Calu3 (cell line): ENCODE measurements at places on chromosomes 5 and 9.

DNA sequence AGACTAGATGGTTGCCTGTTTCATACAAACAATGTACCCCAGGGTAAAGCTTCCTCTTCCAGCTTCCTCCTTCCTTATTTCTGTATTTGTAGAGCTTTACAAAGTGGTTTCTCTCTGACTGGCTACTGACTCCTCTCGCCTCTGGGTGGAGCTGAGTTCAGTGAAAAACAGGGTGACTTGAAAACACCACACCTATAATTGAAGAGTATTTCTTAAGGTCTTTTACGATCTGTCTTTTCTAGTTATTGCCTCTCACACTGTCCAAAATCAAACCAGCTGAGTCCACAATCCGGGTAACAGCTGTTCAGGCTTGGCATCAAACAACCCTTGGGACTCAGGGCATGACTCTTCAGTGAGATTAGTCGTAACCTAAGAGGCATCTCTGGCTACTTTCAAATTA, 200.4 kb downstream of the ARRDC3 start:
- DNase-seq, result no peak

DNA sequence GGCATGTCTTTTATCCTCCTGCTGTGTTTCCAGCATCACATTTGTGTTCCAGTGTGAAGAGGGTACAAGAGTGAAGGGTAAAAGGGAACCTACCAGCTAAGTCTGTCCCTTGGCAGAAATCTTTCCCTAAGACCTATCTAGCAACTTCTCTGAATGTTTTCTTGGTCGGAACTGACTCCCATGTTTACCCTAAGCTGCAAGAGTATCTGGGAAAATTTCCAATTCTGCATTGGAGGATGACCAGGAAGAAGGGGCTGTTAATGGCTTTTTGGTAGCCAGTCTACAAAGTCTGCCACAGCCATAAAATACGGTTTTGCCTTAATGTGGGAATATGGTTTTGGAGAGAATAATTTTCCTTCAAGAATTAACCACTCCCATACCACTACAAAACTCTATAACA, 75.1 kb downstream of the MAST4 start:
- DNase-seq, result no peak

DNA sequence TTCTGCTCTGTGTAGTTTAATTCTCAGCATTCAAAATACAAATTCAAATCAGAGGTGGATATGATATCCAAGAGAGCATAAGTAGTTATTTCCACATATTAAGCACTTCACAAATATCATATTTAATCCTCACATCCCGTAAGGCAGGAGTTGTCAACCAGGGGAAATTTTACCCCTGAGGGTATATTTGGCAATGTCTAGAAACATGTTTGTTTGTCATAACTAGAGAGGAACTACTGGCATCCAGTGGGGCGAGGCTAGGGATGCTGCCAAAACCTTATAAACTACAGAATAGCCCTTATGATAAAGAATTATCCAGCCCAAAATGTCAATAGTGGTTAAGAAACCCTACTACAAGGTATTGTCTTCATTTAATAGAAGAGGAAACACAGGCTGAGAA, 619.4 kb downstream of the SLCO4C1 start:
- DNase-seq, result no peak

DNA sequence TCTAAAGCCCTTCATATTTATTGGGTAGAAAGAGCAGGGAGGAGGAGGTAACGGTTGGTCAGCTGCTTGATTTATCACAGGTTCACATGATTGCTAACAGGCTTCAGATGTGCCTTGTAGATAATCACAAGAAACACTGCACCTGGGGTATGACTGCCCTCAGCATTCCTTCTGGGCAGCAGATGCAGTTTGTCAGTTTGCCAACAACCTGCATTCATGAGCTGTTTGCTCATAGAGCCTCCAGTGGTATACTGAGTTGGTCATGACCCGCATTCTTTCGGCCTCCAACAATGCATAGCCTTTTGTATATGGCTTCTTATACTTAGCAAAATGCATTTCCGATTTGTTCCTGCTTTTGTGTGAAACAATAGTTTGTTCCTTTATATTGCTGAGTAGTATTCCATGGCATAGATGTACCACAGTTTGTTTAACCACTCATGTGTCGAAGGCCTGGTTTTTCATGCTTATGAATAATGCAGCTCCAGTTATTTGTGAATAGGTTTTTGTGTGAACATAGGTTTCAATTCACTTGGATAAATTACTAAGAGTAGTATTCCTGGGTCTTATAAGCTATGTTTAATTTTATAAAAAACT, 83.6 kb downstream of the ARHGEF28 start:
- DNase-seq, result no peak

- no peak for DNase-seq
Measured at GRCh38 chr5:180053061-180053602, 18.4 kb downstream of the RNF130 start.

DNA sequence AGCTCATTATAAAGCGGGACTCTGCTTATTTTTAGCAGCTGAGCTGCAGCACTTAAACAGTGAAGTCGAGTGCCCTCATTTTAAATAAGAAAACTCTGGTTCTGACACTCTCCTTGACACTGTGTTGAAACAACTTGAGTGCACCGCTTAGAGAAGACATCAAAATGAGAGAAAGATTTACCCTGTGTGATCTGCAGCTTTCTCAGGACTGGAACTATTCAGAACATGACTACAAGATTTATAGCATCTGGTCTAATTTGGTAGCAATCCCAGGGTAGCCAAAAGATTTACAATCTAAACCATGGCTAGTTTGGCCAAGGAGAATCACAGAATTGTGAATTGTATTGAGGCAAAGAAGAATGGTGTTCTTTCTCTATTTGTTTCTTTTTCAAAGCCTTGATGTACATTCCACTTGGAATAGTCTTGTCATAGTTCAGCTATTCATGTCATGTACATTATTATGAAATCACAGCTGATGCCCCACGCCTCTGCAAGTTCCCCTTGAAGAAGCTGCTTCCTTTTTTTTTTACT, 38.7 kb downstream of the PLEKHG4B start:
- no peak for DNase-seq

GRCh38 chr5:95993266-95993665, 31.6 kb upstream of the ELL2 start:
- no peak for DNase-seq

GRCh38 chr5:1255081-1255561, 29.9 kb downstream of the SLC6A18 start:
- DNase-seq, result no peak

GRCh38 chr5:150659360-150660107, 1.5 kb upstream of the MYOZ3 start:
- DNase-seq, result no peak

DNA sequence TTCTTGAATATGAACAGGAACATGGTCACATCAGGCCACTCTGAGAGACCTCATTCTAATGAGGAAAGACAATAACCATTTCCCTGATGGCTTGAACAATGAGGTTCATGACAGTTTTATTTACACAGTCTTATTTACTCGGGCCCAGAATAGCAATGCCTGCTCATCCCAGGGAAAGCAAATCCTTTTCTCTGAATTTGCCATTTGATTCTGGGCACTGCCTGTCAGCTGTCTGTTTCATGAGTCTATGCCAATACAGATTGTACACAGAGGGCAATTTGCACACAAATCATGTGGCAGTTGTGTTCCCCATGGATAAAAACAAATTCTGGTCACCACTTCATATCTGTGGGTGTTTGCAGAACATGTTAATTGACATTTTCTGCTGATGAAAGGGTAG, 492.5 kb downstream of the ACTL7B start:
- DNase-seq, result no peak

GRCh38 chr9:73655831-73656230, 504.2 kb downstream of the ANXA1 start:
- DNase-seq, result no peak

DNA sequence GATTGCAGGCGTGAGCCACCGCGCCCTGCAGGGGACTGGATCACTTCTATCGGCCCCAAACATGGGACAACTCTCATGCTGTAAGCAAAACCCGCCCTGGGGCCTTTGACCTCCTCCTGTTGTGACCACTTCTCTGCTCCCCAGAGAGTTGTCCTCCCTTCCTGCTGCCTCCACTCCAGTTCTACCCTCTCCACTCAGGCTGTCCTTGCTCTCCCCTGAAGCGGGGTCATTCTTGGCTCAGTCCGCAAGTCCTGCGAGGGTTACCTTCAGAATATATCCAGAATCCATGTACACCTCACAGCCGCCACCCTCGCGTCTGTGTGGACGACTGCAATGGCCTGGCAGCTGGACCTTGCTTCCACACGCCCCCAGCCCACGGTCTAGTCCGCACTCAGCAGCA, 273.7 kb downstream of the PBX3 start:
- DNase-seq, result no peak

GRCh38 chr5:34929720-34930461, 532 bp downstream of the DNAJC21 start:
- DNase-seq, result peak; percentile 82

- DNase-seq, result no peak
Measured at GRCh38 chr9:115050002-115050490, 67.9 kb downstream of the TNC start.

- DNase-seq, result no peak
Measured at GRCh38 chr5:158301186-158301585, 442.2 kb upstream of the CLINT1 start.

GRCh38 chr5:156595132-156595787, 254.8 kb upstream of the PPP1R2B start:
- DNase-seq, result no peak

DNA sequence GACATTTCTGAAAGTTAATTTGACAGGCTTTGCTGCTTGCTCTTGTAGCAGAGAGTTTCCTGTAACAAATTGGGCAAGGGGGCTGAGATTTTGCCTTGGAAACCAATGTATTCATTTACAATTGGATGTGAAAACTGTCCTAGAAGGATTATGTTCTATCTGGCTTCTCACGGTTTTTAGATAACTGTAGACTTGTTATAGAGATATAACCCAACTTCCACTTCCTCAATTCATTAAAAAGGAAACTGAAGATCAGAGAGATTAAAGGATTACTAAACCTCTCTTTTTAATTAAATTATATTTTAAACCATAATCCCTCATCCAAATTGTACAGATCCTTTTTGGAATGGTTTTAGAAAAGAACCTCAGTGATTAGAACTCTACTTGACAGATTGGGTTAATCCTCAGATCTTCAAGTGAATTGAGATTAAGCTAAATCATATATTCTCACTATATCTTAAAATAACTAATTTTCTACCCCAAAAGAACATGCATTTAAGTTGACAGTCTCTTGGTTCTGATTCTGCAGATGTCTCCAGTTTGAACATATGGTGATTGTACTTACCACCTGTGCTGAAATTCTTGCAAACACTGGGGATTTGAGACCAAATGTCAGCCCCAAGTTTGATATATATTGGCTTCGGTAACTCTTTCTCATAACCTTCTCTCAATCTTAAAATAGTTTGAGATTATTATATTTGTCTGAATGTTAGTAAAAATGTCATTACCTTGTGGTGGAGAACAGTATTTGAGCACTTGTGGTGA, 130.1 kb upstream of the C9orf72 start:
- DNase-seq, result no peak

GRCh38 chr5:137313526-137314175, 185.5 kb downstream of the SPOCK1 start:
- DNase-seq, result no peak

- DNase-seq, result no peak
Measured at GRCh38 chr9:98084396-98084795, 27.9 kb downstream of the NANS start.

DNA sequence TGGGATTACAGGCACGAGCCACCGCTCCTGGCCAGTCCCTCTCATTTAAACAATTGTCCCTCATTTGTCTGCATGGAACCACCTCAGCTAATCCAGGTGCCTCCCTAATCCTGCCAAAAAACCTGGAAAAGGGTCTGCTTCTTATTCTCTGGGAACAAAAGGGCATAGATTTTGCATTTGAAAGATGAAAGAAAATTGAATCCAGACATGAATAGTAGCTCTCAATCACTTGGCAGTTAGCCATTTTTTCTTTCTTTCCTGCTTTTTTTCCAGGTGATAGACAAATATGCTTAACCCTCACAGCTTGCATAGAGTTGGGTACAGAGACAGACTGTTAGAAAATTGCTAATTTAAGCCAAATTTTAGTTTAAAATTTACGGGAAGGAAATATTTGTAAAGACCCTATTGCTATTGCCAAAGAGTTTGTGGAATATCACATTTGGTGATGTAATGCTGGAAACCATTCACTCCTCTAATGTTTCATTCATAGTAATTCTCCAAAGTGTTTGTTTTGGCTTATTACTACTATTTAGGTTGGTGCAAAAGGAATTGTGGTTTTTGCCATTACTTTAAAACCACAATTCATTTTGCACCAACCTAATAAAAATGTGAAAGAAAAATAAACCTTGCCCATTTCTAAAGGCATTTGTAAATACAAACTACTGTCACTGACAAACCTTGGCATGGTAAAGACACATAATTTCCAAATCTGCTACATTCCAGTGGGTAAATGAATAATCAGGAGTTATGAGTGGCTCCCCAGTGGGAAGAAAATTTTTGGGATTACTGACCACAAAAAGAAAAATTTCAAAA, 80.5 kb upstream of the JAK2 start:
- DNase-seq, result no peak

GRCh38 chr5:76622973-76623596, at the start of gene F2RL2:
Gene F2RL2, minus strand, starts transcription at chr5:76623403. Its CDS starts 173 bp downstream, at chr5:76623230.
- DNase-seq, result no peak

DNA sequence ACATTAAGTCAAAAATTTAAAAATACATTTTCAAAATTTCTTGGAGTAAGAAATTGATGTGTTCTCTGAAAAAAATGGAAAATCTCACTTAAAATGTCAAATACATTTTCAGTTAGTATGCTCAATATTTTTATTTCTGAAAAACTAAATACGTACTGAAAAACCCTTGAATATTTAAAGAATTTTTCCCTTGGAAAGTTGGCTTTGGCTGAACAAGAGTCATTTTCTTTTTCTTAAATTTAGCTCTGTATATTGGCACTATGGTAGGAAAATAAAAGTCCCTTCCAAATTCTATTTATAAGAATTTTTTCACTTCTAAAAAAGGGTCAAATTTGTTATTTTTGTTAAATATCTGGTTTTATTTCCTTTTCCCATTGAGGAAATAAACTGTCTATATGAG, 29.0 kb upstream of the CDH18 start:
- no peak for DNase-seq

DNA sequence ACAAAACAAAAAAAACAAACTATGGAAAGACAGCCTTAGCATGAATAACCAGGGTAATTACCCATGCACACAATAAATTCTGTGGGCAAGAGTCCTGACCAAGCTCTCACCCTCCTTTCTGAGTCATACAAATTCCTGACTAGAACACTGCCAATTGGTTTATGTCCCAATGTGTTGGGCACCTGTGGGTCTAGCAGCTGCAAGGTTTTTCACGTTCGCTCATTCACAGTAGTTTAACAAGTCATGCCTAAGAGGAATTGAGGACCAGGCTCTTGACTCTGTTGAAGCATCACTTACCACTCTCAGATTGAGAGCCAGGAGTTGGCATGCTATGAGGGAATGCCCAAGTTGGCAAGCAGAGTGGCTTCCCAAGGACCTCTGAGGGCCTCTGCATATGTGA, 205.5 kb upstream of the SLC24A2 start:
- no peak for DNase-seq

- DNase-seq, result no peak
Measured at GRCh38 chr5:79224286-79224984, 11.5 kb upstream of the JMY start.
